Endodermal cell (in vitro differentiated cells): ENCODE measurements at places on chromosomes 16 and 17.

DNA sequence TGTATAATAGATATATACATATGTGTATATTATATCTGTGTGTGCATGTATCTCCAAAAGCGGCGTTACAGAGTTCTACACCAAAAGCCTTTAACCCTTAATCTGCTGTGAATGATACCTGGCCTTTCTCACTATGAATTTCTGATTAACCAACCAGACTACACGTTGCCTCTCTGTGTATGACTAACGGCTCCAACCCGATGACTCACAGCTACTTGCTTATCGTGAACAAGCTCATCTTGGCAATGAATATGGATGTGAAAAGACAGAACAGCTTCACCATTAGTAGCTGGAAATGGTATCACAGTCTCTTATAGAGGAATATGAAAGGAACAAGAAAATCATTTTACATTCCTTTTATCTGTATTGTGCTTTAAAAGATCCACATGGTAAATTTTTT, 23.8 kb upstream of the ARHGAP44 start:
- DNase-seq, result no peak

DNA sequence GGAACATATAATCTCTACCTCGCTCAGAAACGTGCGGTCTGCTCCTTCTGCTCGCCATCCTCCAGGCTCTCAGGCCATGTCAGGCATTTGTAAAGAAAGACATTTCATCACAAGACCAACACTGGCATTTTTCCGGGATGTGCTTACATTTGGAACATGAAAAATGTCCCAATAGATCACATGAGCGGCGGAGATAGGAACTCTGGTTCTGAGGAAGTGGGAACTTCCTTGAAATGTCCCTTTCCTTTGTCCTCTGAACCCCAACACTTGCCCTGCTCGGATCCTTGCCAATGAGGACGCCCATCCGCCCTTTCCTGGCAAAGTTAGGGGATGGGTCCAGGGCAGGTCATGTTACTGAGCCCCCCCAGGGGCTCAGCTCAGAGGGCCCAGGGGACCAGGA, 130.5 kb downstream of the MAF start:
- no peak for DNase-seq

GRCh38 chr17:6092182-6092902, 22.2 kb downstream of the WSCD1 start:
- no peak for DNase-seq

DNA sequence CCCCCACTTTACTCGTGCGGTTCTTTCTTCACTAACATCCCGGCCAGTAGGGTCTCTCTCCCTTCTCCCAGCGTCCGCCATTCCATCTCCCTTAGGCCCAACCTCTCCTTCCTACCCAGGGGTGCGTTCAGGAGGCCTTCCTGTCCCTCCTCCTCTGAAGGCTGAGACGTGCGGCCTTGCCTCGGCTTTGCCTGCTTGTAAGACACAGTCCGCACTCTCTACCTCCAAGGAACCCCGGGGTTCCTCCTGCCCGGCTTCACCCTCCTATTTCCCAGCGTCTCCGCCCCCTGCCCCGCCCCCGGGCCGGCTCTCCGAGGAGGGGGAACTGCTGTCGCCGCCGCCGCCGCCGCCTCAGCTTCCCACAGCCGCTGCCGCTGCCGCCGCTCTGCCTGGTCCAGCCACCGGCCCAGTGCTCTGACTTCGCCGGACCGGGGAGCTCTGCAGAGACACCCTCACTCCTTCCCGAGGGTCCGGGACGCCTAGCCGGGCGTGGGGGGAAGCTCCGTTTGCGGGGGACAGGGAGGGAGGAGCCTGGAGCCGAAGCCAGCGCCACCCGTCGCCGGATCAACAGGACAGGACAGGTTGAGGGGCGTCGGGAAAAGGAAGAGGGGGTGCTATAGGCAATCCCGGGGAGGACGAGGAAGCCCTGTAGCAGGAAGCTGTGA, 1.2 kb upstream of the FGF11 start:
- DNase-seq, result peak; percentile 93

GRCh38 chr17:73015722-73016276, 76.7 kb downstream of the SLC39A11 start:
- DNase-seq, result no peak

GRCh38 chr16:69466547-69466946, 42.1 kb downstream of the CYB5B start:
- DNase-seq, result no peak

- DNase-seq, result no peak
Observed at GRCh38 chr16:11630046-11630767, 38.0 kb upstream of the SNN start.

DNA sequence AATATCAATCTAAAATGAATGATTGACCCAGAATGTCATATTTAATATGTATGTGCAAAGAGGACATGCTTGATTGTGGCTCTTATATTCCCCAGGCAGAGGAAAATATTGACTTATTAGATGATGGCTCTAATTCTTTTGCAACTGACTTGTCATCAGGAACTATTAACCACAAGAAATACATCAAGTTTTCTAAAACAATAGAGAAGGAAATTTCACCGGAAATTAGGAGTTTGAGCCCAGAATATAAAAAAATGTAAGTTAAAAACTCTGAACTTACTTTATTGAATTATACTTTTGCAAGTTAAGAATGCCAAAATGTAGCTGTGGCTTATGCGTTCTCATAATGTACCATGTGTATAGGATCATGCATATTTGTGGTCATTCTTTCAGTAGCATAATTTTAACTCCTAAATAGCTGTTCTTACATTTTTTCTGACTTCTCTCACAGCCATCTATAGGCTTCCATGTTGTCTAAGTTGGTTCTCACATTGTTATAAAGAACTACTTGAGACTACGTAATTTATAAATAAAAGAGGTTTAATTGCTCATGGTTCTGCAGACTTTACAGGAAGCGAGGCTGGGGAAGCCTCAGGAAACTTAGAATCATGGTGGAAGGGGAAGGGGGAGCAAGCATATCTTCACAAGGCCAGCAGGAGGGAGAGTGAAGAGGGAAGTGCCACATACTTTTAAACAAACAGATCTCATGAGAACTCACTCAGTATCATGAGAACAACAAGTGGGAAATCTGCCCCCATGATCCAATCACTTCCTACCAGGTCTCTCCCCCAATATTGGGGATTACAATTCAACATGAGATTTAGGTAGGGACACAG, 11.6 kb downstream of the EFCAB13 start:
- DNase-seq, result peak; percentile 67

DNA sequence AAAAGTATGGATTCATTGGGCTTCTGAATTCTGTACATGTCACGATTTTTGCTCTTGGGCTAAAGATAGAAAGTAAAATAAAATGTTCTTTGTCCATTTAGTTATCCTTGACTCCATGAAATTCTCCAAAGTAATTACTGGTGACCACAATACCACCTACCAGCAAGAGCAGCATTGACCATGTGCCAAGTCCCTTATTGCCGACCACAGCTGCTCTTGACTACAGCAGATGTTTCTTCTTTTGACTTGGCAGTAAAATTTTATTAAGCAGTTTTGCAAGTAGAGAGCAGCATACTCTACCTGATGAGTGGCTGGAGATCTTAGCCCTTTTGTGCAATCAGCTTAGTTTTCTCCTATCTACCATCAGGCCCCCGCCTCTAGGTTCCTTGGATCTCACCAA, 152.2 kb upstream of the TBX2 start:
- DNase-seq, result no peak

- DNase-seq, result peak; percentile 33
Observed at GRCh38 chr16:55500530-55501011, 8.3 kb upstream of the LPCAT2 start.

GRCh38 chr16:813204-813915, 12.8 kb upstream of the GNG13 start:
- peak; percentile 88 for DNase-seq

DNA sequence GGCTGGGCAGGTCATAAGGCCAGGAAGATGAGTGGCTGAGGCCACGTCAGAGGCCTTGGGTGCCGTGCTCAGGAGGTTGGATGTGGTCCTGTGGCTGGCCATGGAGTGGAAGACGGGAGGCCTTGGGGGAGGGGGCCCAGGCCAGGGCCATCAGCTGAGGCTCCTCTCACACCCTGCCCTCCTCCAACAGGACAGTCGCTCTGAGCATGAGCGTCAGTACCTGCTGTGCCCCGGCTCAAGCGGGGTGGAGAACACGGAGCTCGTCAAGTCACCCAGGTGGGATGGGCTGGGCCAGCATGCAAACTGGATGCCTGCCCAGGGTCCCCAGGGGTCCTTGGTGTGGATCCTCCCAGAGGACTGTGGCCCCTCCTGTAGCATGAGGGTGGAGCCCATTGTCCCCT, 19.2 kb downstream of the POLR3E start:
- peak; percentile 35 for DNase-seq

DNA sequence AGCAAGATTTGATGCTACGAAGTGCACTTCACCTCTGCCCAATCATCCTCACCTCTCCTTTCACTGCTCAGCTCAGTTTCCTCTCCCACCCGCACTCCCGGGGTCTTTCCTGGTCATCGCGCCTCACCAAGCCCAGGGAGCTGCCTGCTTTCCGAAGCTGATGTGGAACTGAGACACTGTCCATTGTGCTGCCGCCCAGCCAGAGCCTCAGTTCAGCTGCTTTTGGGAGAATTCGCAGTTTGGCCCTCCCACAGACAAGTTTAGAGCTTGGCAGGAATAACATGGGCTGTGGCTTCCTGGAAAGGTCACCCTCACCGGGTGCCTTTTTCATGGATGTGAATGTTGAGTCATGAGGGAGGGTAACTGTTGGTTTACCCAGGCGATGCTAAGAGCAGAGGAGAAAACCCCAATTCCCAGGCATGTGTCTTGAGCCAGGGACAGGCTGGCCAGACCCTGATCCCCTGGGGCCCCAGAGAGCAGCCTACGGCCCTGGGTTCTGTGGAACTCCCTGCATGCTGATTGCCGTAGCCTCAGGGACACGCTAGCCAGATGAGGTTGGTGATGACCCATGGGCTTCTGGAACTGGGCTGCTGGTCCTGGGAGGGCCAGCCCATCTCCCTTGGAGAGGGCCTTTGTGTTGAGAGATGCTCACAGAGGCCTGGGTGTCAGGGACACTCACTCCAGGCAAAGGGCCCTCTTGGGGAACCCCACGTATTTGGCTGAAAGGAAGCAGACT, 1687.5 kb downstream of the TP53TG3F start:
- no peak for DNase-seq

DNA sequence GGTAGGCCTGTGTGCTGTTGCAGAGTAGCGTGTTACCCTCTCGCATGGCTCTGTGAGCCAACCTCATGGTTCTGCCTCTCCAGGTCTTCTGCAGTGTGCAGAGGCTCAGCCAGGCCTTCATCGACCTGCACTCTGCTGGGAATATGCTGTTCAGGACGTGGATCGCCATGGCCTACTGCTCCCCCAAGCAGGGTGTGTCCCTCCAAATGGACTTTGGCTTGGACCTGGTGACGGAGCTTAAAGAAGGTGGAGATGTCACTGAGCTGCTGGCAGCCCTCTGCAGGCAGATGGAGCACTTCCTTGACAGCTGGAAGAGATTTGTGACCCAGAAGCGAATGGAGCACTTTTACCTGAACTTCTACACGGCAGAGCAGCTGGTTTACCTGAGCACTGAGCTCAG, 75.8 kb upstream of the ENDOV start:
- no peak for DNase-seq

- DNase-seq, result peak; percentile 98
Observed at GRCh38 chr17:77772461-77772897, 186.0 kb upstream of the TNRC6C start.
